Epithelial cell of esophagus (primary cell): ENCODE measurements at places on chromosomes 4 and X.

DNA sequence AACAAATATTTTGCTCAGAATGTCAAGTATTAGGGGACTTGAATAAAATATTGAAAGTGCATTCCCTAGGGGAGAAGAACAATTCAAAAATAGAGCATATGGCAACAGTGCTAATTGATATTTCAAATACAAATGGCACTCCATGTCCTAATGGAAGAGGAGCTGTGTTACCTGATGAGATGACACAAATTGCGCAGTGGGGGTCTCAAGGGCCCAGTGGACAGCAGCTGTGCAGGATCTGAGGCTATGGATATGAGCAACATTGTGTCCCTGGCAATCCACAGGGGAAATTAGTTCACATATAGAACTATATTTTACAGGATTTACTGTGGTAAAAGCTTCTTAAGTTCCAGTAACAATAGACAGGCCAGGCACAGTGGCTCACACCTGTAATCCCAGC lies 17.4 kb upstream of the USP46 start:
- no peak for DNase-seq

DNA sequence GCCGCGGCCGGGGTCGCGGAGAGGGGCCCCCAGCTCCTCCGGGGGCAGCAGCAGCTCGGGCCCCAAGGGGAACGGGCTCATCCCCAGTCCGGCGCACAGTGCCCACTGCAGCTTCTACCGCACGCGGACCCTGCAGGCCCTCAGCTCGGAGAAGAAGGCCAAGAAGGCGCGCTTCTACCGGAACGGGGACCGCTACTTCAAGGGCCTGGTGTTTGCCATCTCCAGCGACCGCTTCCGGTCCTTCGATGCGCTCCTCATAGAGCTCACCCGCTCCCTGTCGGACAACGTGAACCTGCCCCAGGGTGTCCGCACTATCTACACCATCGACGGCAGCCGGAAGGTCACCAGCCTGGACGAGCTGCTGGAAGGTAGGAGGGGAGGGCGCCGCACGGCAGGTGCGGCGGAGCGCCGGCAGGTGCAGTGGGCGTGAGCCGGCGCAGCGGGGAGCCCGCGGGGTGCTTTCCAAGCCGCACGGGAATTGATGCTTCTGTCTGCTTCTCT lies 886 bp downstream of the DCLK2 start:
- DNase-seq: peak; percentile 17

GRCh38 chr4:173761236-173761635 lies 231.2 kb upstream of the HAND2 start:
- DNase-seq: no peak

DNA sequence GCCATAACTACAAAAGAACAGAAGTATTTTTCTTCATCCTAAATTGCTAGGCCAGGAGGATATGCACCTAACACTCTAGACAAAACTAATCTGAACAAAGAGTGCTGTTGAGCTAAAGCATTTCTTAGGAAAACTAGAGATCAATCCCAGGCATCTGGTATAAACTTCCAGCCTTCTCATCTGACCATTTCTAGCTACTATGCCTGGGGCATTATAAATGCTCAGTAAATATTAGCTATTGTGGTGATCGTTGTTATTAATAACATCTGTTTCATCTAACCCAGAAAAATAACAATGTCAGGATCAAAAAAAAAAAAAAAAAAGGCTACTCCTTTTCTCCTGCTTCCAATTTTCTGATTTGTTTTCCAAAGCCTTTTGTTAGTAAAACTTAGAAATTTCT lies 7.7 kb upstream of the SLC10A6 start:
- no peak for DNase-seq

GRCh38 chr4:186079694-186080093 lies 10.7 kb downstream of the TLR3 start:
- DNase-seq: no peak

- DNase-seq: no peak
These were observed 13.8 kb upstream of the MXD4 start for GRCh38 chr4:2275546-2276251.

- DNase-seq: no peak
These were observed 91.8 kb upstream of the ENPP6 start for GRCh38 chr4:184309241-184310170.

GRCh38 chrX:12494400-12495138 lies 296.6 kb upstream of the PRPS2 start:
- DNase-seq: no peak

GRCh38 chr4:171676555-171677215 lies 136.5 kb upstream of the GALNTL6 start:
- peak; percentile 1 for DNase-seq

DNA sequence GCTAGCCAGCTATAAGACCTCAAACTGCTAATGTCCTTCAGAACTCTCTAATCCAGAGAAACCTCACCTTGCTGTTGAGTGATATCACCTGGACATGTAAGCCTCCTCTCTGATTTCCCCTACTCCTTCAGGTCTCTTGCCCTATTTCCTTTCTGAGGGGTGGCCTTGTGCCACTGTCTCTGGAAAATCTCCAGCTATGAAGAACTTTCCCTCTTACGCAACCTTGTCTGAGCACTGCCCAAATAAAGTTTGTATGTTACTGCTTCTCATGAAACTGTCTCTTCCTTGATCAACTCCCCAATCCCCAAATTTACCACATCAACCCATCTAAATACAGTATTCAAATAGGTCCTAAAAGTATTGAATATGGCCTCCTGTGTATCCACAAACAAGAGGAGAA lies 53.5 kb upstream of the VEGFD start:
- peak; percentile 0 for DNase-seq

GRCh38 chr4:104394406-104395167 lies 100.1 kb downstream of the CXXC4 start:
- no peak for DNase-seq

- no peak for DNase-seq
These were observed 8.8 kb downstream of the C4orf50 start for GRCh38 chr4:6009452-6009851.

- DNase-seq: peak; percentile 9
These were observed at the start of gene GABRQ for GRCh38 chrX:152637649-152638442. Gene GABRQ, plus strand, starts transcription at chrX:152637895. Its CDS starts 308 bp downstream, at chrX:152638203.

DNA sequence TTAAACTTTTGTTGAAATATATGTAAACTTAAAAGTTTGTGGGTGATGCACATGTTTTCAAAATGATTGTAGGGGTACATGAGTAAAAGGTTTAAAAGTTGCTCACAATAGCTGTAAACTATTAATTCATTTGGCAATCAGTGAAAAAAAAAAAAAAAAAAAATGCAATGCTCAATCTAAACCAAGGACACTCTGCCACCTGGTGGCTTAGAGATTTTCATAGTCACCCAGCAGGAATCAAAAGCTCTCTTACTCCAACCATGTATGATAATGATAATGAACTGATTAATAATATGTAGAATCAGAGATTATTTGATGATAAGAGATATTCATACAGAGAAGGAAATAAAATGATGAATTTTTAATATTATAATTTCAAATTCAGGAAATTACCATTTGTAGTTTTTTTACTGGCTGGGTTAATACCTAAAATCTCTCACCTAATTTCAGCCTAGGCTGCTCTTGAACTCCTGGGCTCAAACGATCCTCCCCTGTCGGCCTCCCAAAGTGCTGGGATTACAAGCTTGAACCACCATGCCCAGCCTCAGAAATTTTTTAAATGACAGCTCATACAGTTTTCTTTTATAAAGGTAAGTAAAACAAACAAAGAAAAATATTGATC lies 46.9 kb upstream of the SLC25A4 start:
- peak; percentile 59 for DNase-seq

DNA sequence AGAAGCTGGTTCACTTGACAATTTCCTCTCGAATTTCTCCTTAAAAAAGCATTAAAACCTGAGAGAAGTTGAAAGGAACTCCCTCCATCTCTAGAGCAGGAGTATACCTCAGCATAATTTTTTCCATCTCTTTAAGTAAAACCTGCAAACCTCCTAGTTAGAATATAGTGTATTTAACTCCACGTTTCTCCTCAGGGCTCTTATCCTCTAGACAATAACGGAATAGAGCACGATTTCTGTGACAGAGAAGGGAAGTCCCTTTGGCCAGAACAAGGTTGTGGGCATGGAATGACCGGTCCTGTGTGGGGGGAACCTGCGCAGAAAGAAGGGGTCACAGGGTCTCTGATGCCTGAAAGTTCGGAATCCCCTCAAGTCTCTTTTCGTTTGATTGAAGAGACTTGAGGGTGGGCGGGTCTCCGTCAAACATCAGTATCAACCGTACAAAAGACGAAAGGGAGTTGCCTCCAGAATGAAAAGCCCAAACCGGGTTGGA lies 697 bp downstream of the ZNF280C start:
- no peak for DNase-seq

GRCh38 chr4:38359113-38359512 lies 304.9 kb upstream of the KLF3 start:
- DNase-seq: no peak
